ENCODE measurements at places on chromosomes 5 and 9. TPM values are rescaled to one million over a fixed set of nuclear protein-coding genes. Genes with fewer than 3 reads are reported as not detected.

Gene VCAN
- 146 TPM for polyA plus RNA-seq

Gene PTPRD
- polyA plus RNA-seq = 19.8 TPM

Gene ZBTB26
- polyA plus RNA-seq = 5.7 TPM

Gene SNCB
- 8.9 TPM for polyA plus RNA-seq

Gene TIGD6
- polyA plus RNA-seq = 2.4 TPM

Gene FOXD4L6
- not detected for polyA plus RNA-seq

Gene NAIP
- 1.7 TPM for polyA plus RNA-seq

Gene LEAP2
- 1.4 TPM for polyA plus RNA-seq

Gene SHISAL2B
- polyA plus RNA-seq = 12.4 TPM

Gene FRRS1L
- polyA plus RNA-seq = 1.0 TPM
